ENCODE measurements at places on chromosomes 11 and 22. TPM values are rescaled to one million over a fixed set of nuclear protein-coding genes. Genes with fewer than 3 reads are reported as not detected.

- DNase-seq = no peak
These were observed 57.8 kb downstream of the OTOG start for GRCh38 chr11:17604915-17605233.

DNA sequence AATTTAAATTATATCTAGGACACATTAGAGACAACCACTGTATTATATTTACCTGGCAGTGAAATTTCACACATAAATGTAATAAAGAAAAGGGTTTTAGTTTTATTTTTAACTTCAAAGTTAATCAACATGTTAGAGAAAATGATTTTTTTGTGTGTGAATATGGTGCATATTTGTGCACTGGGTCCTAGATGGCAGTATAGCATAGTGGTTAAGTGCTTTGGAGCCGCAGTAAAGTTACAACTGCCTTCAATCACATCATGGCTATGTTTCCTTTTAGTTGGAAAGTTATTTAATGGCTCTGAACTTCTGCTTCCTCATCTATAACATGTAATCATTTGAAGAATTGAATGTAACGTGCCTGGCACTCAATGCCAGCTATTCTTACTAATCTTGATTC, 108.9 kb upstream of the DDI1 start:
- no peak for DNase-seq

DNA sequence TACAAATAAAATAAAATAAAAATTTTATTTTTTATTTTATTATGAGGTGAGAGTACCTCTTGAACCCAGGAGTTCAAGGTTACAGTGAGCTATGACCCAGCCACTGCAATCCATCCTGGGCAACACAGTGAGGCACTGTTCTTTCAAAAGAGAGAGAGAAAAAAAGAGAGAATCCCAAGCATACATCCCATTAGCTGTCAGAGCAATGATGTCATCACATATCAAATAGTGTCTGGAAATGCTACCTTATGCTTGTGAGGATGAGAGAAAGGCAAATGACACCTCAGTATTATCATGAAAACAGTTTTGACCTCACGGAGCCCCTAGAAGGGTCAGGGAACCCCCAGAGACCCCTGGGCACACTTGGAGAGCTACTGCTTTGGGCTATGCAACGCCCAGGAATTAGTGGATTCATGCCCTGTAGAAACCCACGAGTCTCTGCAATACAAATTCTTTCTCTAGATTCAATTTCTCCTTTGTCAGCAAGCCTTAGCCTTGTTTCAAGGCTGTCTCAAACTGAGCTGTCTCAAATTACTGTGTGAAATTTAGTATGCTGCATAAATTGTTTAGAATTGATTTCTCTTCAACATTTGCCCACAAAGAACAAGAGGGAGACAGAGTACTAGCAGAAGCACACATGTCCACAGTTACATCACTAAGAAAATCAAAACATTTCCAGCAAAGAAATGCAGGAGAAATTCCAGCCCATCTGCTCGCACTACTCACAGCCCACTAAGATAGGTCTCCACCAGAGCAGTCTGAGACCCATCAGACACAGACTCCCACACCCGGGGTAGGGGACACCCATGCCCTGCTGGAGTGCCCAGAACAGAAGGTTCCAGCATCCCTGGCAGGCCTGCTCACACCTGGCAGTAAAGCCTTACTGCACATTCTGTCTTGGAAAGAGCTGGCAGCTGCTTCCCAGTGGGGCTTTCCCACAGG, 18.1 kb downstream of the DGCR2 start:
- DNase-seq = no peak

GRCh38 chr11:10655227-10655626, 38.3 kb downstream of the IRAG1 start:
- DNase-seq = no peak

EFCAB6 gene
- 0.15 TPM for total RNA-seq

DNA sequence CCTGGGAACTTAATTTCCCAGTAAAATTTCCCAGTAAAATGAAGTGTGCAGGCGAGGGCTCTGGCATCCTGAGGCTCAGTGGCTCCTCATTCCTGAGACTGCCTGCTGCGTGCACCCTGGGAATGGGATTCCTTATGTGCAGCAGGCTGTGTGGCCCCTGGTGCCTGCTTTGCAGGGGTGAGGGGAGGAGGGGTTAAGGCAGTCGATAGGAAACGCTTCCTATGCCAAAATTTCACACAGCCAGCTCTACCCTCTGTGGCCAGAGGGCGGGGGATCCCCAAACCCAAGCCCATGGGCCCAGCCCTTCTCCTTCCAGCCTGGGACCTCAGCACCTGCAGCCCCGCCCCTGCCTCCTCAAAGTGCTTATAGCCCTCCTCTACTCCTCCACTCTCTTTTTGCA, 12.1 kb upstream of the BAIAP2L2 start:
- DNase-seq = no peak

DNA sequence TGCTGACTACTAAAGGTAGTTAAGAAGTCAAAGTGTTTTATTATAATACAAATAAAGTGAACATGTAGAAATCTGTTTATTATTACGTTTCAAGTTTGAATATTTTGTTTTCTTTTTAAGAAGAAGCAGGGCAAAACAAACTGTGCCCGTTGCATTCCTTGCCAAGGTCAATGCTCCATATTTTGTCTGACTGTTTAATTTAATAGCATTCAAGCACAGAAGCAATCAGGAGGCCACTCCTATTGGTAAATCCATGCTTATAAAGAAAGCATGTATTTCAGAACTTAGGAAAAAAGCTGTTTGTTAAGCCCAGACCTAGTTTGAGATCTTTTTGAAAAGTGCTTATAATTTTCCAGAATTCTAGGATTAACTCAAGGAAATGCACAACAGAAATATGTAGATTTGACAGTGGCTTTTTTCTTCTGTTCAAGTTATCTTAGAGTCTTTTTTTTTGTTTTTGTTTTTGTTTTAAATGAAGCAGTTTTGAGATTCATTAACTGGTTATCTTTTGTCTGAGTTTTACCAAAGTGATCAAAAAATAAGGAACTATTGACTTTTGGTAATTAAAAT, 51.7 kb downstream of the ARHGAP42 start:
- DNase-seq = no peak

GRCh38 chr11:64316672-64317324, 561 bp downstream of the TRMT112 start:
- DNase-seq = peak; percentile 45

GRCh38 chr11:37724315-37724714, 1126.3 kb upstream of the RAG2 start:
- no peak for DNase-seq

LDHAL6A gene
- total RNA-seq = not detected

- DNase-seq = no peak
These were observed 39.9 kb downstream of the SERGEF start for GRCh38 chr11:17972987-17973386.
